ENCODE measurements at places on chromosomes 16 and 17. TPM values are rescaled to one million over a fixed set of nuclear protein-coding genes. Genes with fewer than 3 reads are reported as not detected.

DNA sequence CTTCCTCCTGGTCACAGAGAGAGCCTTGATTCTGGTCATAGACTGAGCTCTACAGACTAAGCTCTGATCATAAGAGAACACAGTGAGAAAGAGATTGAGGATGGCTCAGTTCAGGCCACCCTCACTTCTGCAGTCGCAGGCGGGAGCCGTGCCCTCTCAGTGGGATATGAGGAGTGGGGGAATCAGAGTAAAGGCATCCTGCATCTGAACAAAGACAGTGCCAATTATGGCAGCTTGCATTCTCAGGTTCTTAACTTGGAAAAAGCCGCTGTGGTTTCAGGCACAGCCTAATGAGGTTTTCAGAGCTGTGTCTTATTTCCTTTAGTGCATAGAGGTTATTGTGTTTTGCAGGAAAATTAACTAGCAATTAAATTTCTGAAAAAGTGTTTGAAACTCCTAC, 134.4 kb upstream of the NLRP1 start:
- no peak for DNase-seq

TSNAXIP1 gene
- total RNA-seq: 0.56 TPM

- DNase-seq: no peak
Observed at GRCh38 chr17:50837980-50838954, 2.9 kb downstream of the WFIKKN2 start.

DNA sequence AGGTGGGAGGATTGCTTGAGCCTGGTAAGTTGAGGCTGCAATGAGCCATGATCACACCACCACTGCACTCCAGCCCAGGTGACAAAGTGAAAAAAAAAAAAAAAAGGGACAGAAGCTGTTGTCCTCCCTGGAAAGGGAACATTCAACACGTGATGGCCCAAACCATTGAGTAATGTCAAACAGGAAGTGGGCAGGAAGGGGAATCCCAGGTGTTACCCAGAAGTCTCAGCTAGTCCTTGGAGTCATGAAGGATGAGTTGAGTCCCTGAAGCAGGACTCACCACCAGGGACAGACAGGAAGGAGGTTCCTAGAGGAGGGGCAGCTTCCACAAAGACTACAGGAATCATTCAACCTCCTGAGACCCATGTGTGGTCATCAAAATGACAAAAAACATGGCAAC, 19.8 kb upstream of the CMIP start:
- no peak for DNase-seq

IL32 gene
- total RNA-seq: 50.2 TPM

GRCh38 chr17:14605267-14605599, 304.4 kb downstream of the HS3ST3B1 start:
- peak; percentile 33 for DNase-seq

ZNF263 gene
- 16.0 TPM for total RNA-seq

GRCh38 chr17:2926019-2926650, 129.9 kb downstream of the RAP1GAP2 start:
- DNase-seq: no peak

DNA sequence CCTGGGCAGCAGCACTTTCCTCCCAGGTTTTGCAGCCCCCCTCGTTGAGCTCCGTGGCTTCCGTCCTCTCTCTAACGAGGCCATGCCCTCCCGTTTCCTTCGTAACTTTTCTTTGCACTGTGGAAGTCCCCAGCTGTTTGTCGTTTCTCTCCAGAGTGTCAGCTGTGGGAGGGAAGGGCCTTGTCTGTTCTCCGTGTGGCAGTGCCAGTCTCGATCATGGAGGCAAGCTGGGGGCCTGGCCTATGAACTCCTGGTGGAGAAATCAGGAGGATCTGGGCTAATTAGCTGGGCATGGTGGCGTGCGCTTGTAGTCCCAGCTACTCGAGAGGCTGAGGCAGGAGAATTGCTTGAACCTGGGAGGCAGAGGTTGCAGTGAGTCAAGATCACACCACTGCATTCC, 28.3 kb downstream of the TBCD start:
- no peak for DNase-seq

DNA sequence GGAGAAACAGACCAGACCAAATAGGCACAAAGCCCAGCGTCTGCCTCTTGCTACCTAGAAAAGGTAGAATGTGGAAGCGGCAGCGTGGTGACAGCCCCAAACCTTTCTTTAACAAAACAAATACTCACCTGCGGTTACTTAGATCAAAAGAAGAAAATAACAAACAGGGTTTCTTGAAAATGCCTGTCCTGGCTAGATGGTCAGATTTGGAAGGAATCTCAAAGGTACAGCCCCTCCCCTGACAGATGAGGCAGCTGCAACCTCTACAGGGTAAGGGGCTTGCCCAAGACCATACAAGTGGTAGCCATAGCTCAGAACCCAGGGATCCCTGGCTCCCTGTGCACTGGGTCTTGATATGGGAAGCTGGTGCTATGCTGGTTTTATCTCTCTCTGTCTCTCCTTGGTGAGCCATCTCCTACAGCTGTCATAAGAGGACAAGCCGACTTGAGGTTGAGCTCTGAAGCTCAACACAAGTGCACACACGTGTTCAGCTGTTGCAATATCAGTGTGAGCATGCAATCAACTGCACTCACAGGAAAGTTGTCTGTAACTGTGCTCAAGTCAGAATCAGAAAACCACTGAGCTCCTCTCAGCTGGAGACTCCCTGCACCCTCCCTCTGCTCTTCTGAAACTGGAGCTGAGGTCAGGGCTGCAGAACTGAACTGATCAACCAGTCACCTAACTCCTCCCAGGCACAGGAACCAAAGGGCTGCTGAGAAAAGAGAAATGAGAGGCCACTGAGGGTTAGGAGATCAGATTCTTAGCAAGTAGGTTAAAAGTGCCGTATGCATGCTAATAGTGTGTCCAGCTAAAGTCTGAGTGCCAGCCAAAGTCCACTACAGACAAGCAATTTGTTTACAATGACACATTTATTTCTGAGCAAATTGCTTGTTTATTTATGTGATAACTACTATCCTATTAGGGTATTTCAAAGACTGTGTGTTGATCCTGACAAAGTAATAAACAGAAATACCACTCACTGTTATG, 6.1 kb upstream of the RNF157 start:
- peak; percentile 78 for DNase-seq
